ENCODE measurements at places on chromosomes 7 and 10. TPM values are rescaled to one million over a fixed set of nuclear protein-coding genes. Genes with fewer than 3 reads are reported as not detected.
A peak's percentile ranks its signal among the peaks of the same experiment; 100 is the strongest.

- DNase-seq, result no peak
These were observed 889.9 kb upstream of the C7orf33 start for GRCh38 chr7:147700702-147701101.

GRCh38 chr10:27779462-27780015 is 33.9 kb upstream of the MKX start:
- DNase-seq, result no peak

The CCDC126 gene
- 15.5 TPM for total RNA-seq

DNA sequence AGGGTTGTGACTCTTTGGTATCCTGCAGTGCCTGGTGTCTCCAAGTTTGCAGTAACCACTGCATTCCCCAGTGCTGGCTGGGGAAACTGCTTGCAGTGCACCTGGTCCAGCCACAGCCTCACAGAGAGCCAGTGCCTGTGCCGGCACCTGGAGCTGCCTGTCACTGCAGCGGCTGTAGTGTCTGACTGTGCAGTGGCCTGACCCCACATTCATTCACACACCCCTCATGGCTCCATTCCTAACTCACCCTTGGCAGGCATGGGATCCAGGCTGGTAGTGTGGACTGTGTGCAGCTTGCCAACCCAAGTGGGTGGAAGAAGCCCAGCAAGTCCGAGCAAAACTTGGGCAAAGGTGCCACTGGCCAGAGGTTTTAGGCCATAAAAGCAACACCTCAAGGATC is 3.7 kb upstream of the CYP3A43 start:
- DNase-seq, result no peak

The TMEM270 gene
- not detected for total RNA-seq

The EPO gene
- total RNA-seq, result not detected

The SPDYE17 gene
- total RNA-seq, result not detected

DNA sequence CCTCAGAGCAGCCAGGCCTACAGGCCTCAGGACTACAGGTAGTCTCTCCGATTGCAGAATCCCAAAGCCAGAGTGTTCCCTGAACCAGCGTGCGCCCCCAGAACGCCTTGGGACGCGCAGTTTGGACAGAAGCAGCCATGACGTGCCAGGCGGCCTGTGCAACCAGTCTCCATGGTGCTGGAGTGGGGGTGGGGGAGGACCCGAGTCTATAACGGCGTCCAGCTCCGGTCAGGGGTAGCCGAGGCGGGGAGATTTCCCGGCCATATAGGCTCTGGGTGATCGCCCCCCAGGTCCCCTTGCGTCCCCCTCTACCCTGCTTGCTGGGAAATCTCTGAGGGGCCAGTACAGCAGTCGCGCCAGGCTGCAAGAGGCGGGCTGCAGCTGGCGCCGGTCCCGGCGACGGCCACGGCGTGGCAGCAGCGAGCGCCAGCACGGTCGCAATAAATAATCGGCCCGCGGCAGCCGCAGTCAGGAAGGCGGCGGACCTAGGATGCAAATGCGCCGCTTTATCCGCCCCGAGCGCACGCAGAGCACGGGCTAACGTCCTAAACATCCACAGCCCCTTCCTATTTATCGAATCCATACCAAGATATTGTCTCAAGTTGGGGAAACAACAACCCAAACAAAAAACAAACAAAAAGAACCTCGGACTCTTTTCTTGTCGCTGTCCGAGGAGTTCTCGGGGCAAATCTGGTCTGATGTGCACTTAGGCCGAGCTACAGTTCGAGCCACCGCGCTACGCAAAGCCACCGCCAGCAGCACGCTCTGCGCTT is 1.6 kb downstream of the HOXA3 start:
- peak; percentile 82 for DNase-seq

GRCh38 chr7:116598861-116599260 is 73.1 kb upstream of the MET start:
- DNase-seq, result no peak

DNA sequence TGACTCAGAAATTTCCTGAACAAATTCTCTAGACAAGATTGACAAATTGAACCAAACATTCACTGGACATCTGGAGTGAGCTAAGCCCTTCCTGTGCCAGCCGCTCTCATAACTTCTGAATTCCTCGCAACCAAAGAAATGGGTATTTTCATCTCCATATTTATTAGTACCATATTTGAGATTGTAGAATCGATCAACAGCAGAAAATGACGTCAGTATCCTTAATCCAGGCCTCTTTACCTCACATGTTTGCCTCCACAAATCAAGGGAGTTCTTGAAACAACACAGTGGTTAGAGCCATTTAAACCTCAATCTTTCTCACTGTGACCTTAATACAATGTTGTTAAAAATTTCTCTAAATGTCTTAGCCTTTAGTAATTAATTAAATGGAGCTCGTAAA is 735.6 kb upstream of the SORCS1 start:
- no peak for DNase-seq

- no peak for DNase-seq
These were observed 320.8 kb downstream of the EXOC4 start for GRCh38 chr7:133573554-133574265.

The HKDC1 gene
- total RNA-seq, result 5.9 TPM

The TSPAN33 gene
- total RNA-seq, result 9.5 TPM

The EN2 gene
- not detected for total RNA-seq

The PODXL gene
- 116 TPM for total RNA-seq

GRCh38 chr7:24836084-24836483 is 78.8 kb upstream of the GSDME start:
- DNase-seq, result no peak

DNA sequence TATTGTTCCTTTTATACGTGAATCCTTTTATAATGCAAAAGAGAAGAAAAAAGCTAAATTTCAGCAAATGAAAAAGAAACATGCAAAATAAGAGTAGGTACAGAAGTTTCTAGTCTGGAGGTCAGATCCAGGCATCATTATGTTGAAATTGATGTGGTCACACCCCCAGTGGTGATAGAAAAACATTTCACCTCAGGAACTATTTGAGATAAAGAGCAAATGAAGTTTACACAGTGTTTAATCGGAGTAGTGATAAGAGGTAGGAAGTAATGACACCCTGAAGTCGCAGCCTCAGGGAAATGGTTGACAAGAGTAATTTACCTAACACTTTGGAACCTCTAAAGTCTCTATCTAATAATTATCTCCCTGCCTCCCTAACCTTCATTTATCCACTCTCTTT is 536.0 kb upstream of the STEAP1 start:
- DNase-seq, result no peak

The TMEM229A gene
- not detected for total RNA-seq

The POLR1F gene
- total RNA-seq, result 8.6 TPM

- peak; percentile 32 for DNase-seq
These were observed 231.5 kb downstream of the ELFN1 start for GRCh38 chr7:1901431-1902210.

DNA sequence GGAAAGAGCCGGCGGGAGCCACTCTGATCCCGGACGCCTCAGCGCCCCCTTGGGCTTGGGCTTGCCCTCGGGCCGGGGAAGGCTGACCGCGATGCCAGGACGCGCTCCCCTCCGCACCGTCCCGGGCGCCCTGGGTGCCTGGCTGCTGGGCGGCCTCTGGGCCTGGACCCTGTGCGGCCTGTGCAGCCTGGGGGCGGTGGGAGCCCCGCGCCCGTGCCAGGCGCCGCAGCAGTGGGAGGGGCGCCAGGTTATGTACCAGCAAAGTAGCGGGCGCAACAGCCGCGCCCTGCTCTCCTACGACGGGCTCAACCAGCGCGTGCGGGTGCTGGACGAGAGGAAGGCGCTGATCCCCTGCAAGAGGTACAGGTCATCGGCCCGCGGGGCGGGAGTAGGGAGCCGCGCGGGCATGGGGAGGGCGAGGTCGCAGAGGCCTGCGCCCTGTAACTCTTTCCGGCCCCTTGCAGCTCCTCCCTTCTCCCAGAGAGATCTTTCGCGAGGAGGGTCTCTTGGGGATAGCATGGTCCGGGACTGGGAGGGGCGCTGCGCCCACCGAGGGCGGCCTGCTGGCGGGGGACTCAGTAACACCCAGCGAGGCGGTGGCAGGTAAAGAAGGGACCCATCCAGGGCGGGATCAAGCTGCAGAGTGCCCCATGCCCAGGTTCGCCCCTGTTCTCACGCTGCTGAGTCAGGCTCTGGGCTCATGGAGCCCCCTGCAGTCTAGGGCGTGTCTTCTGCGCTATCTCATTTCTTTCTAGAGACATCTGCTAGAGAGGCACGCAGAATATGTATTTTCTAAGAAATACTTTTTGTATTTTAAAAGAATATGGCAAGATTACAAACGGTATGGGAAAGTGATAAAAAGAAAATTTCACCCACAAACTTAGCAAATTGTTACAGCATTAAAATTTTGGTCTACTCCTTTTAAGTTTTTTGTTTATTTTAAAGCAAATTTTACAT is 687 bp downstream of the EPDR1 start:
- peak; percentile 77 for DNase-seq

- no peak for DNase-seq
These were observed 32.0 kb downstream of the SRRM3 start for GRCh38 chr7:76233538-76234281.

The PALD1 gene
- 16.0 TPM for total RNA-seq

The BTBD16 gene
- 0.62 TPM for total RNA-seq

DNA sequence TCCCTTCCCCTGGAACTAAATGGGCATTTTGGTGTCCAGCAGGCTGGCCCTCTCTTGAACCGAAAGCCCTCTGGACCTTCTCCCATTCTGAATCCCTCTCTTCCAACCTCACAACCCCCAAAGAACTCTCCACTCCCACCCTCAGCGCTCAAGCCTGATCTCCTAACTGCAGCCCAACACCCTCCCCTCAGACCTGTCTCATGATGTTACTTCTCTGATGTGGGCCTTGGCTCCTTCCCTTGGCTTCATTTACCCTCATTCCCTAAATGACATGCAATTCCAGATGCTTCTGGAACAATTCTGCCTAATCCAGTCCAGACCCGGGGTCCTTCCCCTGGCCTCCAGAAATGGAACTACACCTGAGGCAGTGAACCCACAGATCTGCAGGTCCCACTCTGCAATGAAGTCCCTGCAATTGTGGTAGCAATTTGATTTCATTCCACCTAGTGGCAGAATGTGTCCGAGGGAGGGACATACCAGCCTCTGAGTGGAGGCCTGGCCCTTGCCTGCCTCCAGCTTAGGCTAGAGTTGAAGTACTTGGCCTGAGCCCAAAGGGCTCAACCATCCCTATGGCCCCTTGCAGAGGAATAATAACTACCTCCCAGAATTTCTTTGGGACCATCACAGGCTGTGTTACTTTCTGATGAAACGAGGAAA is 4.1 kb upstream of the CEP41 start:
- DNase-seq, result no peak

- DNase-seq, result no peak
These were observed 982.1 kb upstream of the MBL2 start for GRCh38 chr10:53754596-53755250.

The TSPAN12 gene
- 43.6 TPM for total RNA-seq

GRCh38 chr7:123844712-123845219 is at the start of gene HYAL4:
Gene HYAL4, plus strand, starts transcription at chr7:123845169. Its CDS starts 23,105 bp downstream, at chr7:123868274.
- no peak for DNase-seq

- no peak for DNase-seq
These were observed 1.2 kb downstream of the CYREN start for GRCh38 chr7:135169141-135169963.

The CARD11 gene
- 5.7 TPM for total RNA-seq

The SGCE gene
- total RNA-seq, result 47.1 TPM

DNA sequence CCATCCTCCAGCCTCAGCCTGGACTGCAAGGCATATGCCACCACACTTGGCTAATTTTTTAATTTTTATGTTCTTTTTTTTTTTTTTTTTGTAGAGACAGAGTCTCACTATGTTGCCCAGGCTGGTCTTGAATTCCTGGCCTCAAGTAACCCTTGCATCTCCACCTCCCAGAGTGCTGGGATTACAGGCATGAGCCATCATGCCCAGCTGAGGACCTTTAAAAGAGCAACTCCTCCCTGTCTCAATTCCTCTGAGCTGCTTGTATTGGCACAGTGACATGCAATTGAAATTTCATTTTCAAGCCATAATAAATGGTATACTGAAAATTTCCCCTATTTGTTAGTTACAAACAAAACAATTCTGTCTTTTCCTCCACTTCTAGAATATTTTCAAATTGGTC is 19.5 kb downstream of the DNAJB9 start:
- no peak for DNase-seq

GRCh38 chr7:15855525-15856109 is 169.1 kb upstream of the MEOX2 start:
- no peak for DNase-seq

DNA sequence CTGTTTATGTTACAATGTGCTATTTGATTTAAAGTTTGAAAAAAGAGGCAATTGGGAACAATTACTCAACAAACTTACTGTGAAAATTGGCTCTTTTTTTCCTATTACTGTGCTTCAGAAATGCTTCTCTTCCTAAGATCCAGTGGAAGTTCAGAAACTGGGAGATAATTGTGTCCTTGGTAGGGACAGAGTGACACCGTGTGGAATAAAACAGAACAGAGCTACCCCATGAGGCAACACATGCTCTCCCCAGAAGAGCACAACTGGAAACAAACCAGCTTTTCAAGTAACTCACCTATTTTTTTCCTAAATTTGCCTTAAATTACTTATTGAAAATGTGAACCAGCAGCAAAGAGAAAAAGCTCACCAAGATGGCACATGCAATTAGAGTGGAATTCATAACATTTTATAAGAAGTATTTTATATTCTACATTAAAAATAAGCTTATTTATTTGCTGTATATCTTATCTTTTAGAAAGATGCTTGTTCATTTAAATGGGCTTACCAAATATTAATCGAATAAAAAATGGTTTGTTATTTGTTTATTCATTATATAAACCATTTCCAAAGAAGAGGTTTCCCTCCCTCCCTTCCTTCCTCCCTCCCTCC is 346.1 kb upstream of the ANKRD30A start:
- no peak for DNase-seq

Measured in lower lobe of right lung (tissue), 2 donors.